M059J (cell line): ENCODE measurements at places on chromosomes 12 and 14. TPM values are rescaled to one million over a fixed set of nuclear protein-coding genes. Genes with fewer than 3 reads are reported as not detected.

Gene WSCD2
- not detected in 2 replicates for total RNA-seq

Gene RNASE7
- not detected in 2 replicates for total RNA-seq

Gene INHBC
- not detected in 2 replicates for total RNA-seq

Gene CCDC177
- total RNA-seq, result not detected in 2 replicates

Gene PIK3C2G
- 0.02 TPM in 1 of 2 replicates, not detected in the other for total RNA-seq

Gene TEP1
- 14.3 and 16.8 TPM in 2 replicates for total RNA-seq

Gene TAS2R50
- 0.25 TPM in 1 of 2 replicates, not detected in the other for total RNA-seq

Gene RABGGTA
- total RNA-seq, result 15.4 and 17.7 TPM in 2 replicates

Gene RGS6
- total RNA-seq, result not detected in 2 replicates

Gene OR4K1
- total RNA-seq, result not detected in 2 replicates

Gene GDF11
- total RNA-seq, result 3.9 and 7.1 TPM in 2 replicates

Gene LMO3
- not detected in 2 replicates for total RNA-seq

Gene SLC2A14
- not detected in 2 replicates for total RNA-seq

Gene LTB4R
- 0.98 and 1.9 TPM in 2 replicates for total RNA-seq

Gene EXOC5
- 31.2 and 49.1 TPM in 2 replicates for total RNA-seq

Gene PZP
- not detected in 2 replicates for total RNA-seq

Gene AQP2
- total RNA-seq, result not detected in 2 replicates

Gene COCH
- not detected in 2 replicates for total RNA-seq

Gene SLCO1B1
- total RNA-seq, result 0.12 and 0.27 TPM in 2 replicates

Gene TBC1D30
- total RNA-seq, result 0.52 and 3.2 TPM in 2 replicates

Gene RASSF8
- total RNA-seq, result 35.9 and 41.2 TPM in 2 replicates
